ENCODE measurements at places on chromosomes 16 and 17. TPM values are rescaled to one million over a fixed set of nuclear protein-coding genes. Genes with fewer than 3 reads are reported as not detected.

C17orf100 gene
- 1.0 TPM for total RNA-seq

PRDM7 gene
- total RNA-seq: not detected

ST6GALNAC2 gene
- total RNA-seq: 0.62 TPM

NPIPB2 gene
- total RNA-seq: 19.9 TPM

MEOX1 gene
- total RNA-seq: not detected

DNA sequence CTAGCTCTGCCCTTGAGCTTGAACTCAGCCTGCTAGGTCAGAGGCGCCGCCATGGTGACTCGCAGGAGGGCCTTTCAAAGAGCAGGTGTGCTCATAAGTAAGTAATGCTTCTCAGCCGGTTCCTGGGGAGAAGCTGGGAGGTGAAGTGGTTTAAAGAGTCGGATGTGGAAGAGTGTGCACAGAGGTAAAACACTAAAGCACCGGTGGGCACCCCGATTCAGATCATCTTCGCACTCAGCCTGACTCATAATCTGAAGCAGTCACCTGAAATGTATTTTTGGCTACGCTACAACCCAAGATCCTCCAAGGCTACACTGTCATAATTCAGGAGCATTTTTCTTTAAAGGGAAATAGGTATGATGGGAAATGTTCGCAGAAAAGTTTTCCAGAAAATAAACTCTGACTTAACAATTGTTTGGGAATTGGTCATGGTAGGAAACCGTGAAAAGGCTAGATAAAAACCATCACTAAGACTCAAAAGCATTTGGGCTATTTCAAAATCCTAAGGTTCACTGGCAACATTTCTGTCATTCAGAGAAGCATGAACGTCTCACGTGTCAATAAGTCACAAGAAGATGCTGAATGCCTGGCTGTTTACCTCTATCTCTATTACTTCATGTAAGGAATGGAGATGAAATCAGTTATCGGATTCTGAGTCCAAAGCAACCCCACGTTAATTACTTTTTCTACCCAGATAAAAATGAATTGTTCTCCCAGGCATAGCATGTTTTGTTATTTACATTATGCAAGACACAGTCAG lies 17.8 kb downstream of the CDH8 start:
- DNase-seq: no peak

- no peak for DNase-seq
Measured at GRCh38 chr16:27980076-27980775, 83.3 kb downstream of the GSG1L start.

Measured in natural killer cell treated with Interleukin-12 subunit alpha and Interleukin-12 subunit beta and Interleukin-15 and Interleukin-18, amount 100 ng/mL, for 72 hours (primary cell).